Stimulated activated CD8-positive, alpha-beta memory T cell treated with anti-CD3 and anti-CD28 coated beads, Interleukin-7, amount 100 ng/mL, for 1 hour (primary cell): ENCODE measurements at places on chromosomes 4 and X.

DNA sequence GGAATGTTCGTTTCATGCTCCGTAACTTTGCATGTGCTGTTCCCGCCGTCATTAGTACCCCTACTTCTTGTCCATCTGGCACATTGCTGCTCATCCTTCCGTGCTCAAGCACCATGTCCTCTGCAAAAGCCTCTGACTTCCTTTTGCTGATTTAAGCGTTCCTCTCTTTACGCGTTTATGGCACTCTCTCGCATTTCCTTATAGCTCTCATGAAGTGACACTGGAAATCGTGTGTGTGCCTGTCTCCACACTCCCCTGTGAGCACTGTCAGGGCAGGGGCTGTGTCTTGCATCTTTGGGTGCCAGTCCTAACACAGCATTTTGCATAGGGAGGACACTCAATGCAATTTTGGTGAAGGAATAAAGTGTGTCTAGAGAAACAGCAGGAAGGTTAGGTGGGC lies 210.6 kb upstream of the FAT1 start:
- no peak for DNase-seq

DNA sequence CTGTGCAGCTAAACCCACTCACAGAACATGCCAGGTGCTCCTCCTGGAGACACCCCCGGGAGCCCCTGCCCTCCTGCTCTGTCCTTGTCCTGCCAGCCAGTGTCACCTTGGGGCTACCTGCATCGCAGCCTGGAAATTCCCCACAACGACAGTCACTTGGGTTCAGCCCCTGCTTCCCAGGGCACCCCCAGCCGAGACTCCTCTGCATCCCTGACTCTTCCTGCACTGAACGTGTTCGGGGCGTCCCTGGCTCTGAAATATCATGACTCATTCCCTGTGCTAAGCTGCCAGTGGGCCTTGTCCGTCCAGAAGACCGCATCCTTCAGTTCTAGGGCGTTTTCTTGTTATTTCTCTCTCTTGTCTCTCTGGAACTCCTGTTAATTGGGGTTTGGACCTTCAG lies 5.8 kb downstream of the CFAP99 start:
- DNase-seq: no peak

- DNase-seq: no peak
These were observed 7.9 kb downstream of the BMPR1B start for GRCh38 chr4:94765648-94766047.

GRCh38 chrX:115098897-115099296 lies 81.5 kb upstream of the IL13RA2 start:
- no peak for DNase-seq

GRCh38 chr4:1401409-1402020 lies 4.7 kb downstream of the NKX1-1 start:
- no peak for DNase-seq

- DNase-seq: no peak
These were observed 52.0 kb downstream of the HMX1 start for GRCh38 chr4:8819473-8820177.
